Activated naive CD8-positive, alpha-beta T cell treated with anti-CD3 and anti-CD28 coated beads, Interleukin-2, amount 50 U/mL, for 16 hours (primary cell): ENCODE measurements at places on chromosomes 3 and 15.

DNA sequence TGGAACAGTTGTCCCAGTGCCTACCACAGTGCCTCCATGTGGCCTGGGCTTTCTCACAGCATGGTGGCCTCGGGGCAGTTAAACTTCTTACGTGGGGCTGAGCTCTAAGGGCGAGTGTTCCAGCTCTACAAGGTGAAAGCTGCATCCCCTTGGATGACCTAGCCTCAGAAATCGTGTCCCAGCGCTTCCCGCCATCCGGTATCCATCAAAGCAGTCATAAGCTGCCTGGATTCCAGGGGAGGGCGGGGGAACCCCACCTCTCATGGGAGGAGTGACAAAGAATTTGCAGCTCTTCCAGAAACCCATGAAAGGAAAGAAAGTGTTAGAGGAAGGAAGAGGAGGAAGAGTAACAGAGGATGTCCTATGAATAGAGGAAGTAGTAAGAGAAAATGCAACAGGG, 45.8 kb upstream of the CCDC174 start:
- no peak for DNase-seq

- no peak for DNase-seq
These were observed 36.0 kb downstream of the USP13 start for GRCh38 chr3:179688850-179689249.

GRCh38 chr15:79922512-79923078, 25.8 kb upstream of the MTHFS start:
- DNase-seq = no peak

DNA sequence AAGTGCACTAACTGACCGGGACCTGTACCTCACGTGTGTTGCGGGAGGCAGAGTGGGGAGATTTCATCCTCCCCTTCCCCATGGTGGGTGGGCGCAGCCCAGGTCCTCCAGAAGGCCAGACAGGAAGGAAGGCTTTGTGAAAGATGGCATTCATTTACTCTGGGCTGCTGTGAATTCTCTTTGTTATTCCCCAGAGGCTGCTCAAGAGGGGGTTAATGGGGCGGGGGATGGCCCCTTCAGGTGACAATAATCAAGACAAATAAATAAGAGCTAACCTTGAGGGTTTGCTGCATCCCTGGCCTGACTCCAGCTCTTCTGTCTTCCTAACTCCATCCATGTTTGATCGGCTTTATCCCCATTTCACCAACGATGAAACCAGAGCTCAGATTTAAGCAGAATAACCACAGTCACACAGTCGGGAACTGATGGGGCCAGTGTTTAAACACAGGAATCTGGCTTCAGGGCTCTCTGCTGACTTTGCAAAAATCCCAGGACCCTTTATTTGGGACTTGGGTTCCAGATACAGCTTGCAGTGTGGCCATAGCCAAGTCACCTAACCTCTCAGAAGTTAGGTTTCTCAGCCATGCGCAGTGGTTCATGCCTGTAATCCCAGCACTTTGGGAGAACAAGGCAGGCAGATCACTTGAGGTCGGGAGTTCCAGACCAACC, 16.5 kb downstream of the PIF1 start:
- DNase-seq = no peak

- no peak for DNase-seq
These were observed 48.6 kb downstream of the ZBTB20 start for GRCh38 chr3:115098354-115099073.

- DNase-seq = no peak
These were observed 131.6 kb downstream of the LEKR1 start for GRCh38 chr3:156957715-156958114.

DNA sequence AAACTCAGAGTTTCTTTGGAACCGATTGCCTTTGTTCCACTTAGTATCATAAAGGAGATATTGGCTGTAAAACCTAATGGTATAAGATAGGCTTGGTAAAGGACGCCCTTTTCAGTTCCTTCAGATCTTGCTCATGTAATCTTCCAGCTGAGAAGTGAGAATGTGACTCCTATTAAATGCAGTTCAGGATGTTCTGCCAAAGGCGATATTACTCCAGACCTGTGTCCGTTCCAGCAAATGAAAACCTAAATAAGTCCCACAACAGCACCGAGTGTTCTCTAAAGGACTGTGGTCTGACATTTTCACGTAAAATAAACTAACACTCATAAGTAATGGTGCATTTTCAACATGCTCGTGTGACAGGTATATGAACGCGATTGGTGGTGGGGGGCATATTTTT, 276.2 kb downstream of the FEZF2 start:
- DNase-seq = no peak

DNA sequence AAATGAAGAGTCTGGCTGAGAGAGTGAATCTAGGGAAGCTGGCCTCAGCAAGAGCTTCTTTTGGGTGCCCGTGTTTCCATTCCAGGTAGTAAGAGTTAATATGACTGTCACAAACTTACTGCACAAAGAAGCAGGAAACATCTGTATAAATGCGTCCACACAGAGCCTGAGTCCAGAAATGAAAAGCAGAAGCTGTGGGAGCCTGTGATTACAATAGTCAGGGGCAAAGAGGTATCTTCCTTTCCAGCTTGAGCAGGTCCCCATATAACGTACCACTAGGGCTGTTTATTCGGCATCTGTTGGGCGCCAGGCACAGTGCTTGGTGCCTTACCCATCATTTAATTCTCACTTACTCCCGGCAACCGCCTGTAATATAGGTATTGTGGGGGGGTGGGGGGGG, 40.5 kb upstream of the B3GNT5 start:
- DNase-seq = no peak

- no peak for DNase-seq
These were observed 73.1 kb downstream of the FGF7 start for GRCh38 chr15:49495993-49496753.

DNA sequence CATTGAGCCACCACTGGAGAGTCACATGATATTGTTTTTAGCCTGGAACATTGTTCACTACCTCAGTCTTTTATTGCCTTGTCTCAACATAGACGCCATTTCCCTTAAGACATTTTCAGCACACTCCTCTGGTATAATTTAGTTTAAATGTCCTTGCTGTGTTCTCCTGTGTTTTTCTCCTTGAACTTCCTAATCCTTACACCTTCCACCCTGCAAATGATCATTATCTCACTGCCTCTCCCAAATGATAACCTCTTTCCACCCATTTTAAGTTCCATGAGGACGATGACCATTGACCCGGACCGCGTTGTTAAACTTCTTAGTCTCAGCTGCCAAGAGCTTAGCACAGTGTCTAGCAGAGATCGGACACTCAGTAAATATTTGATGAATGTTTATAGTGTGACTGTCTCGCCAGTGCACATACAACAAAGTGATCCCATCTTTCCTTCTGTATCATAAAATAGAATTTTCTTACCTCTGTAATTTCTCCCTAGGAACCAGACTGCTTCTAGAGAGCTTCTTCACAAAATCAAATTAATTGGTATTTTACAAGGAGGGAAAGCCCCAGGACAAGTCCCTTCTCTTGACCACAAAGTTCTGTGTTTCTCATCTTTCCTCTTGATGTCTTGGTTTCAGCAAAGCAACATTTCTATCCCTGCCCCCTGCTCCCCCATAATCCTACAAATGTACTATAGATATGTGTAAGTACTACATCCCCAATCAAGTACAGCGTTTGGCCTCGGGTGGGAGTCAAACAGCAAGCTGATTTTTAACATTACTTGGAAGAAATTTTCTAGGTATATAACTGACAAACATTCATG, 429.6 kb downstream of the LPP start:
- no peak for DNase-seq

- no peak for DNase-seq
These were observed 272.4 kb downstream of the TIGIT start for GRCh38 chr3:114566162-114566755.

DNA sequence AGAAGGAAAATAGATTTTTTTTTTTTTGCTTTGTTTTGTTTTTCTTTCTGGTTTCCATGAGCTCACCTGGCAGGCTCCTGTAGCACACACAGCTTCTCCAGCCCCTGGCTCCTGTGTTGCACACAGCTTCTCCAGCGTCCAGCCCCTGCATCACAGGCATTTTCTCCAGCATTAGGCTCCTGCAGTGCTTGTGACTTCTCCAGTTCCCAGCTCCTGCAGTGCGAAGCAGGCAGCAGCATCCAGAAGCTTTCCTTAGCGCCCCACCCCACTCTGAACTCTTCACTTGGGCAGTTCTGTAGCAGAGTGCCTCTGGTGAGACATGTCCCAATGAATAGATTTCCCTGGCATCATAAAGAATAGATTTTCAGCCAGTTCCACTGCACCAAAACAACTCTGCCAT, 5.5 kb upstream of the CCDC39 start:
- no peak for DNase-seq
